ENCODE measurements at places on chromosomes 4 and X.

- DNase-seq = no peak
Observed at GRCh38 chr4:8392591-8393190, 47.8 kb downstream of the ACOX3 start.

DNA sequence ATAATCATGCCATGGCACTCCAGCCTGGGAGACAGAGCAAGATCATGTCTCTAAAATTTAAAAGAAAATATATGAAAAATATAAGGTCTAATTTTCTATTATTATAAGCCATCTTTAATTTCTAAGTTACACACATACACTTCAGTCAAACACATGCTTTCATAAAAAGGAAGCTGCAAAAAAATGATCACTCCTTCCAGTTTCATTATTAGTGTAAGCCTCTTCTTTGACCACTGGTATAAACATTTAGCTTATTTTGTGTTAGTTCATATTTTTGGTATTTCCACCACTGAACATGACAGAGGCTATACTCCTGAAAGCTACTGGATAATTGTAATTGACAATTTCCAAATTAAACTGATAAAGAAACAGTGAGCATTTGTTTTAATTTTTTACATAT is 163.3 kb upstream of the USP38 start:
- no peak for DNase-seq

DNA sequence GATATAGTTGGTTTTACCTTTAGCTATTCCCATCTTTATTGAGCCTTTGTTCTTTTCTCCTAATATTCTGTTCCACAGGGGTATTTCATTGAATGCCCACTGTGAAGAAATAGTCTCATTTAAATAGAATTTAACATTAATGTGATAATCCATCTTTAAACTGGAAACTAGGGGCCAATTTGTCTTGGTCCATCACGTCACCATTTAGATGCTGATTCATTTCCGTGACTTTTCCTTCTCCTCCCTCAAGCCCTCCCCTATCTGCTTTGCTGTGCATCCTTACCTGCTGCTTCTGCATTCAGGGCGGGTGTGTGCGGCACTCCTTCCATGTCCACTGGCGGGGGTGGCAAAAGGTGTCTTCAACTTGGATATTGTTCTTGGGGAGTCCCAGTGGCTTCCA is 241.1 kb downstream of the FBXW7 start:
- DNase-seq = no peak

- DNase-seq = no peak
Observed at GRCh38 chr4:62495032-62495431, 1294.9 kb downstream of the ADGRL3 start.

DNA sequence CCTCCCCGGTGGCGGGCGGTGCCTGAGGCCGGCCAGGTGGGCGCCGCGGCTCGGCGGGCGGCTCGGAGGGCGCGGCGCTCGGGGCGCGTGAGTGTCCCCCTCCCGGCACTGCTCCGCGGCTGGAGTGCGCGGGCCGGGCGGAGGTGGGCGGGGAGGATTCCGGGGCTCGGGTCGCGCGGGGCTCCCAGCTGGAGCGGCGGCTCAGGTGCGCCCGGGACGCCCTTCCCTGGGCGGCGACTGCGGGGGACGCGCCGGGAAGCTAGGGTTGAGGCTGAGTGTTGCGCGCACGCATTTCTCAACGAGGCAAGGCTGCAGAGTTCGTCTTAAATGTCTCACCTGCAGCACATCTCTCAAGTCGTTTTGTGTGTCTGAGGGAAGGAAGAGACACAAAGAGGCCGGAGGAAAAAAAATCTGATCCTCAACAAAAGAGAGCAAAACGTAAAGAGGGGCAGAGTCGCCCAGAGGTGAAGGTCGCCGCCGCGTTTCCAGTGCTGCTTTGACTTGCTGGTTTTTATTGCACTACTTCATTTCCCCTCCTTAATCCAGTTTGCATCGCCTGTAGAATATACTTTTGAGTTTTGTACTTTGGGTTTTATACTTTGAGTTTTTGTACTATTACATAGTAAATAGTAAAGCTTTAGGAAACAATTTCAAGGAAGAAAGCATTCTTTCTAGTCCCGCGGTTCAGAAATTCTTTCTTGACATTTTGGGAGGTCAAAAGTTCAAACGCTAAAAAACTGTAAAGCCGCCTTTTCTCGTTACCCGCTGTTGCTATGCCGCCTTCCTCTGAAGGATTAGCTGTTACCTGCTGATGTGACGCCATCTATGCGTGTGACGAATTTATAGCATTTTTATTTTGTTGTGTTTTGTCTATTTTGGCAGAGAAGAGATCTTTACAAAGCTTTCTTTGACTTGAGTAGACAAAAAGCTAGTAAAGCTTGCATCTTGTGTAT is 106.5 kb upstream of the STOX2 start:
- DNase-seq = peak; percentile 42

DNA sequence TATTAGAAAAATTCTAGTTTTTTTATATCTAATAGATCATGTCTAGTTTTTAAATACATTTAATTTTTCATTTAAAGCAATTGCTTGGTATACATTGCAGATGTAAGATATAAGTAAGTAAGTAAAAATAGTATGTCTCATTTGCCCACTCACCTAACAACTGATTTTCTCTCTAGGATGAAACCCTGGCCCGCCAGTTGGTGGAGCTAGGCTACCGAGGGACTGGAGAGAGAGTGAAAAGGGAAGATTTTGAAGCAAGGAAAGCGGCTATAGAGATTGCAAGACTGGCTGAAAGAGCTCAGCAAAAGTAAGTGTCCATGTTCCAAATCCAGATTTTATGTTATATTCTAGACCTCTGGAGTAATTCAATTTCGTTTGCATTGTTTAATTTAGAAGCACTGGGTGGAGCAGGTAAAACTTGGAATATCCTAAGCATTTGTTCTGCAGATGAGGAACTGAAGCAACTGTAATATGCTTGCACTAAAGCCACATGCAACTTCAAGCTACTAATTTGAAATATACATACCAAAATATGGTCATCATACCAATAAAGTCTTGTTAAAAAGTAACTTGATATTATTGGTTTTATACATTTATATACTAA is 27.1 kb downstream of the CFAP299 start:
- DNase-seq = peak; percentile 42

DNA sequence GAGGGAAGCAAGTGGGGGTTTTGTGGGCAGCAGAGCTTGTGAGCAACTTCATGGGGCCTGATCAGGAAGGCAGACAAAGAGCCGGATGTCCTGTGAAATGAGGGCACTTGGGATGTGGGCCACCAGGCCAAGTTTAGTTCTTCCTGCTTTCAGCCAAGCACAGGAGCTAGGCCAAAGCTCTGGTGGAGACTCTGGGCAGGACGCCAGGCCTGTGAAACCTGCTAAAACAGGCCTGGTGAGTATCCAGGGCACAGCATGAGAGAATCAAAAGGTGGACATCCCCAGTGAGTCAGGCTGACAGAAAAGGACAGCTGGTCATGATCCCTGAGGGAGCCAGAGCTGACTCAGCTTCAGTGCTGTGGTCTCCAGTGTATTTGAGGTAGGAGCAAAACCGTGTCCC is 95.7 kb downstream of the NPNT start:
- no peak for DNase-seq

DNA sequence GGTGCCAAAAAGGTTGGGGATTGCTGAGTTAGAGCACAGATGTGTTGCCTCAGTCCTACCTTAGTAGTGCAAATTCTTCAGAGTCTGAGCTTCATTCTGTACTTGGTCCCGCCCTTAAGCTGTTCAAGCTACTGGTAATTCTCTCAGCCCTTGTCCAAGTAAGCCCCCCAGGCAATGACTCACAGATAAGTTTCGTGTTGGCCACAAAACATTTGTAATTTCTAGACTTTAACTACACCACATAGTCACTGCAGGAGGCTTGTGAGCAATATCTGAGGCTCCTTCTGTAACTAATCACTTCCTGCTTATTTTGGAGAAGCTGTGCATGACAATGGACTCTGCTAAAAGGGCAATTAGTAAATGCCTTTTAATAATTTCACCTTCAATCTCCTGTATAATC is 1420.5 kb downstream of the PCDH7 start:
- DNase-seq = no peak

- peak; percentile 12 for DNase-seq
Observed at GRCh38 chr4:124904723-124905388, 192.3 kb upstream of the ANKRD50 start.

- no peak for DNase-seq
Observed at GRCh38 chr4:159428975-159429692, 326.3 kb downstream of the RAPGEF2 start.

- no peak for DNase-seq
Observed at GRCh38 chr4:99028187-99028586, 32.7 kb downstream of the METAP1 start.

DNA sequence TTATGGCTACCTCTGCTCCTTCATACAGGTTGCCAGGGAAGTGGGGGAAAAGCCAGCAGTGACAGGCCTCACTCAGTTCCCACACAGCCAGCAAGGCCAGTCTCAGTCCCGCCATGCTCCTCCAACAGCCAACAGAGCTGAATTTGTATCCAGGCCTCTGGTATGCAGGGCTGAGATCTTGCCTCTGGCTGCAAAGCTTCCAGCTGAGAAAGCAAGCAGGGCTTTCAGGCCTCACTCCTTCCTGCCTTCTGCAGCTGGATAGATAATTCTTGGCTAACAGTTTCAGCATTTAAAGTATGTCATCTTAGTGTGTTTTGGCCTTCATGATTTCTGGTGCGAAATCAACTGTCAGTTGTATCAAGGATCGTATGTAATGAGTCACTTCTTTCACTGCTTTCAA is 103.6 kb downstream of the GNL3L start:
- no peak for DNase-seq

GRCh38 chr4:76993787-76994641 is 44.5 kb downstream of the SEPTIN11 start:
- no peak for DNase-seq

DNA sequence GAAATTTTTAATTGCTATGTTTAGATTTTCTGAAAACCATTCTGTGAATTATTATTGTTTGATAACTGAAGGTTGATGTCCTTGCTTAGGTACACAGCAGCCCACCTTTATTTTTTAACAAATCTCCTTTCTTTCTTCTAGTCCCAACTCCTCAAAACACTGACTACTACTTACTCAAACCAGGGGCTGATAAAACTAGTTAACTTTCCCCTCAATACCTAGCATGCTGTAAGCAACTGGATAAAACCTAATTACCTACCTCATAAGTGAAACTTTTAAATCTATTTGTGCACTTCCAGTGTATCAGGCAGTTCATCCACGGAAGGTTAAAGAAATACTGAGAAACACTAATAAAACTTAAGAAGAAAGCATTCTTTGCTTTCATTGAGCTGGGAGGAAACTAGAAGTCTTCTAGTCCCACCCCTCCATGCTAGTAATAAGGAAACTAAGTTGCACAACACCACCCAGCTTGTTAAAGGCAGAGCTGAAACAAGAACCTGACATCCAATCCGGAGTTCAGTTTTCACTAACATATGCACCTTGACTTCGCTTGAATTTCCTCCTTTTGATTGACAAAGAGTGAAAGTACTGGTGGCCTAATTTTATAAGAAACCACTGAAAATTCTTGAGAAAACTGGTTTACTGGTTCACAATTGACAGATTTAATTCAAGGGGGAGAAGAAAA is 180.2 kb upstream of the TET2 start:
- peak; percentile 20 for DNase-seq

GRCh38 chr4:80011636-80012236 is 61.3 kb downstream of the ANTXR2 start:
- no peak for DNase-seq

Data from renal pelvis (tissue), 12 donors.